ENCODE measurements at places on chromosomes 13 and 19.

DNA sequence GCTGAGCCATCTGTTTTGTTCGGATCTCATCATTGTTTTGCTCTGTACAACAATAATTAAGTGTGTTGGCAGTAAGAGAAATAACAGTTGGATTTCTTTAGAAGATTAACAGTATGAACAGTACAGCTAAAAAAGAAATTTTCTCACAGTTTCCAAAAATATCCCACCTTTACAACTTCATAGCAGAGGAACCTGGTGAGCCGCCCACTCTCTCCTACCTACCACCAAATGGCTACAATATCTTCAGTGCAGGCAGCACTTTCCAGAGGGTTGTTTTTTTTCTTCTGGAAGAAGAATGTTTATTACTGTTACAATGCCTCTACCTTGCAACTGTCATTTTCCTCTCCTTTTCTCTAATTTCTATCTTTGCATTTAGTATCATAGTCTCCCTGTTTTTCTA lies 1577.5 kb upstream of the PRR20A start:
- DNase-seq: no peak

DNA sequence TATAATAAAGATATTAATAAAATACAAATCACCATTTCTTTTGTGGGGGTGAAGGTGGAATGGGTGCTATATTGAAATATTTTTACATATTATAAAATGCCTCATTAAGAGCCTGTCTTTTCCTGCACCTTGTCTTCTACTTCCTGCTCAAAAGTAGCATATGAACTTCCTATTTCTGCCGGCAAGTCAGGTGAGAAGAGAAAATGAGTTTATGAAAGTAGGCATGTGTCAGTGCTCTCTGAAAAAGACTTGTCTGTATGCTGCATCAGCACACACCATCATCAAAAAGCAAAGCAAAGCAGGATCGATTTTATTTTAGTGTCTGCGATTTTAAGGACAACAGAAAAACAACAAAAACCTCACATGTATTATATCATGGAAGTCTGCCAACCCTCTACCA lies 114.2 kb downstream of the RAP2A start:
- DNase-seq: no peak

DNA sequence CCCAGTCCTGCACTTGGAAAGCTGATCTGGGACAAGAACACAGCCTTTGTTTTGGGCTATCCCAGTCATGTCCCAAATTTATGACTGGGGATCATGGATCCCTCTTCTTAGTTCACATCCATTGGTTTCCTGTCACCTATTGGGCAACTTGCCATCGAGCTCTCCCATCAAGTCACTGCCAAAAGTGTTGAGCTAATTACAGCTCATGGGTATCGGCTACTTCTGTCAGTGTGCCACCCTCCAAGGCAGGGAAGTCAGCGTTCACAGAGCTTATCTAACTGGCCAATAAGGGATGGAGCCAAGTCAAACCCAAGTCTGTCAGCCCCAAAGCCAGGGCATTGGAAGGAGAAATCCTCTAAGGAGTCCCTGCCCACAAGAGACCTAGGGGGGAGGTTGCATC lies 53.2 kb upstream of the KATNAL1 start:
- DNase-seq: no peak

GRCh38 chr19:35395382-35396199 lies 24.7 kb downstream of the GPR42 start:
- no peak for DNase-seq

DNA sequence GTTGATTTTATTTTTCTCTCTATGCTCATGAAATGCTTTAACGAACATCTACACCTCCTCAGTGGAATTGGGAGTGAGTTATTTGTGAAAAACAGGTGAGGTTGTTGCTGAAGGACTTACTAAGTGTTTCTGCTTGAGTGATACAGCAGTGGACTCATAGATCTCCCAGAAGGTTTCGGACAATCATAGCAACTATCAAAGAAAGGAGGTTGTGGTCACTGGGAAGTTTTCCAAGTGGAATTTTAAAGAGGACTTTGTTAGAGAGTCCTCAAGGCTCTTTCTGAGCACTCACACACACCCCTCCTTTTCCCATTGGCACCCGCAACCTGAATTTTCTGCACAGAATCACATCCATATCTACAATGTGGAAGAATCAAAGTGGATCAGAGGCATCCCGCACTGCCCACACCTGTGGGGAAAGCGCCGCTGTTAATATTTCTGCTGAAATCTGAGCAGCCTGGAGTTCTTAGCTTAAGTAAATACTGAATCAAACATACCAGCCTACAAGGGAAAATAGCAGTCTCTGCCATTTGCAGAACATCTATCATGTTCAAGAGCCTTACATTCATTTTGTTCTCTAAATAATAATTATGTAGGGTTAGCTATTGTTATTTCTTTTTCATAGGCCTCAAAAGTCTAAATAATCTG lies 719.4 kb downstream of the DIAPH3 start:
- DNase-seq: no peak

- no peak for DNase-seq
These were observed 203.9 kb downstream of the SHISA2 start for GRCh38 chr13:25847635-25848626.

GRCh38 chr19:38395381-38396114 lies 7.1 kb downstream of the SPRED3 start:
- no peak for DNase-seq

DNA sequence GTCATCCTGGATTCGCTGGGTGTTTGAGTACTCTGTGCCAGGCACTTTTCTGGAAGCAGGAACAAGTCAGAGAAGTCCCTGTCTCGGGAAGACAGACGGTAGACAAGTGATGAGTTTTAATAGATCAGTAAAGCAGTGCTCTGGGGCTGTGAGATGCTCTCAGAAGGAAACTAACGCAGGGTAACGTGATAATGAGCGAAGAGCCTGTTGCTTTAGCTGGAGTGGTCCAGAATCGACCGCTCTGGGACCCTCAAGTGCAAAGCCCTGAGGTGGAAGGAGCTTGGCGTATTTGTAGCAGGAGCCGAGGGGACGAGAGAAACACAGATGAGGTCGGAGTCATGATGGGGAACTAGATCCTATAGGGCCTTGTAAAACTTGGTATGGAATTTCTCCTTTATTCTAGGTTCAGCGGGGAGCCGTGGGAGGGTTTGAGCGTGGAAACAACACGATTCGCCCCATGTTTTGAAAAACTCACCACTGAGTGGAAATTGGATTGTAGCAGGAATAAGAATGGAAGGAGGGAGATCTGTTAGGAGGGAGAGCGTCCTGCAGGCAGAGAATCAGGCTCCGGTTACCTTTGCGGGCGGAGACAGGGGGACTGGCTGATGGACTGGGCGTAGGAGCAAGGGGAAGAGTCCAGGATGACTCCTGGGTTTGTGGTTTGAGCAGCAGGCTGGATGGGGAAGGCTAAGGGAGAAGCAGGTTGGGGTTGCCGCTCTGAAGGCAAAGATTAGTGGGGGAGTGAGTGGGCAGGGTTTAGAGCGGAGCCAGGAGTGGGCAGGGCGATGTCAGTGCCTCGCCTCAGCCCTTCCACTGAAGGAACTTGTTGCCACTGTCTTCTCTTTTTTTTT lies 763 bp downstream of the POLD1 start:
- DNase-seq: peak; percentile 4

DNA sequence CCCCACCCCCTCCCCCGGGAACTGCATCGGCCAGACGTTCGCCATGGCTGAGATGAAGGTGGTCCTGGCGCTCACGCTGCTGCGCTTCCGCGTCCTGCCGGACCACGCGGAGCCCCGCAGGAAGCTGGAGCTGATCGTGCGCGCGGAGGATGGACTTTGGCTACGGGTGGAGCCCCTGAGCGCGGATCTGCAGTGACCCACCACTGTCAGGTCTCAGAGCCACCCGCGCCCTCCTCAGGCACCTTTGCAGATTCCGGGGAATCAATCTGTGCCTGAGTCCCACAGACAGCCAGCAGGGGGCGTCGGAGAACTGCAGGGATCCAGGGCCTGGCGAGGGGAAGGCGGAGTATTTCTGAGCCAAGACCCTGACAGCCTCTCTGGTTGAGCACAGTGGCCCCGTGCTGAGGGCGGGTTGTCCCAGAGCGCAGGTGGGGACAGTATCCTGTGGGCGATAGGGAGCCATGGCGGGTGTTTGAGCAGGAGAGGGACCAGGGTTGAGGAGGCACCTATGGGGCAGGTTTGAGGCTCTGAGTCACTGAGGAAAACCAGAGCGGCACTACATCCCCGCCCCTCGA lies 30.4 kb upstream of the CYP4F8 start:
- DNase-seq: peak; percentile 23

- no peak for DNase-seq
These were observed 121.8 kb downstream of the AKAP11 start for GRCh38 chr13:42393573-42394360.

- peak; percentile 4 for DNase-seq
These were observed 51.2 kb downstream of the NLRP12 start for GRCh38 chr19:53772943-53773342.

GRCh38 chr19:7705387-7706187 lies 3.7 kb upstream of the FCER2 start:
- DNase-seq: no peak

GRCh38 chr13:52906122-52906903 lies 57.9 kb upstream of the PCDH8 start:
- DNase-seq: no peak

DNA sequence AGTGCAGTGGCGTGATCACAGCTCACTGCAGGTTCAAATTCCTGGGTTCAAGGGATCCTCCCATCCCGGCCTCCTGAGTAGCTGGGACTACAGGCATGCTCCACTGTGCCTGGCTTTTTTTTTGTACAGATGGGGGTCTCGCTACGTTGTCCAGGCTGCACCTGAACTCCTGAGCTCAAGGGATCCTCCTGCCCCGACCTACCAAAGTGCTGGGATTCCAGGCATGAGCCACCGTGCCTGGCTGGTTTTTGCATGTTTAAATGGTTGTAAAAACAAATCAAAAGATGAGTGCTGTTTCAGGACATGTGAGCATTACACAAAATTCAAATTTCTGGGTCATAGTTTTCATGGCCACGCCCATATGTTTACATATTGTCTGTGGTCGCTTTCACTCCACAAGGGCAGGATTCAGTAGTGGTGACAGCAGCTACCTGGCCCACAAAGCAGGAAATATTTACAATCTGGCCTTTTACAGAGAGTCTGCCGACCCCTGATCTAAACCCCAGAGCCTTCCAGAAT lies 5.3 kb downstream of the MATK start:
- no peak for DNase-seq

DNA sequence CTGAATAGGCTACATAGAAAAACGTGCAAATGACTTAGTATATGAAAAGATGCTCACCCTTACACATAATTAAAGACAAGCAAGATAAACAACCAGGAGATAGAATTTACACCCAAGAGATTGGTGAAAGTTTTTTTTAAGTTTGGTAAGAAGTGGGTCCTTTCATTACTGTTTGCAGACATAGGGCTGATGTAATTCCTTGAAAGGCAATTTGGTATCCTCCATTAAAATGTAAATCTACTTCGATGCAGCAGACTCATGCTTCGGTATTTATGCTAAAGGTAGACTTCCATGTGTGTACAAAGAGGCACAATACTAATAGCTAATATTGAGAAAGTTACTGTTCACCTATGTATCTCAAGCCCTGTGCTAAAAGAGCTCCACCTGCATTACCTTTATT lies 33.5 kb downstream of the CNMD start:
- no peak for DNase-seq

DNA sequence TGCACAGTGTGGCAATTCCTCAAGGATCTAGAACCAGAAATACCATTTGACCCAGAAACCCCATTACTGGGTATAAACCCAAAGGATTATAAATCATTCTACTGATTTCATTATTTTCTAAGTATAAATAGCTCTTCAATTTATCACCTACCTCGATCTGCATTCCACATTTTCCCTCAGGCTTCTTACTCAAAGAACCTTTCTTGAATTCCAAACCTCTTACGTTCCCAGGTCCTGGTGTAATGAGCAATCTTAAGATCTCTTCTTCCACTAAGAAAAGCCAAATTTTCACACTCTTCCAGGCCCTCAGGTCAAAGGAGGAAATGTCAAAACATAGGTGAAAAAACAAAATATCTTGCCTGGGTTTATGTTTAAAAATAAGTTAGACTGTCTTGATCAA lies 237.3 kb upstream of the GPC6 start:
- no peak for DNase-seq

DNA sequence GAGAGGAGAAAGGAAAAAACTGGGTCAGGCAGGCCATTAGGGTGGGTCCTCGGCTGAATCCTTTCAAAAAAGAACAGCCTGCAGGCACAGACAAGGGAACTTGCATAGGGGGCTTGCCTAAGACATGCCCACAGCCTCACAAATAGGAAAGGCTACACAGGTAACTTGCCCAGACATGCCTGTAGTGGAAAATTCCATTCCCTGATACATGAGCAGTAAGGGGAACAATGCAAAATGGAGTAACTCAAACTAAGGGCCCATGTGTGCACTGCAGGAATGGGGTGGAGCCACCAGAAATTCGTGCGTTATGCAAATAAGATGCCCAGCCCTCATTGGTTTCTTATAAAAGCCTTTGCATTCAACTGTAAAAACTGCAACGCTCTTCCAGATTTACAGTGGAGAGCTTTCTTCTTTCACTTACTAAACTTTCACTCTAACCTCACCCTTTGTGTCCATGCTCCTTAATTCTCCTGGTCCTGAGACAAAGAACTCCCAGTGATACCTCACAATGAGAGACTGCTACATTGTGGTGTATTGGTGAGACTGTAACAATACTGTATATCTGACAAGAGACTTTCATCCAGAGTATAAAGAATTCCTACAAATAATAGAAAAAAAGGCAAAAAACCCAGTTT lies 59.5 kb upstream of the SLITRK1 start:
- DNase-seq: no peak
